ENCODE measurements at places on chromosomes 7 and 10.

DNA sequence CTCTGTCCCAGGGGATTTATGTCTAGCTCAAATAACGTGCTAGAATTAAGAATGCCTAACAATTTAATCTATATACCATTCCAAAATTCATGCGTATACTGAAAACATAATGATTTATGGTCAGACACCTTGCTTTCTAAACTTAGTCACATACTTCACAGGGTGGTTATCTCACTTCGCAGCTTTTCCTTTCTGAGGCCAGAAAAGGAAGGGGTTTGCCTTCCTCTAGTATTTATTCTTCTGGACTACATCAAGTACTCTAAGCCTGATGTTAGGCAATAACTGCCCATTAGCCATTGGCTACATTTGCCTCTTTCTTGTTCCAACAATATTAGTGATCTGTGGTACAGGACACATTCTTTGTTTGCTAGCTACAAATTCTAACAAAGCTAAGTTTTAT, 72.6 kb upstream of the FHIP2A start:
- no peak for DNase-seq

DNA sequence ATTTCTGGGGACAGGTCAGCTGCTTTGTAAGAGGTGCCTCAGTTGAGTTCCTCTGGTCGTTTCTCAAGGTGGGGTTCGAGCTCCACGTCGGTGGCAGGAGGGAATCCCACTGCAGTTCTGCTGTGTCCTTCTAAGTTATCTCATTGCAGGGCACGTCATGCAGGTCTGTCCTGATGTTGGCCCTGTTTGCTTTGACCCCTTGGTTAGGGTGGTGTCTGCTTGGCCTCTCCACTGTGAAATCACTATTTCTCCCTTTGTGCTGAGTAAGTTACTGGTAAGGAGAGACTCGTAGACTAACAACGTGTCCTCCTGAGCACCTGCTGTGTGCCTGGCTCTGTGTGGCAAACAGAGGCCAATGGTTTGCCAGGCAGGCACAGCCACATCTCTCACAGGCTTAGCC, 372.9 kb upstream of the ZMIZ1 start:
- no peak for DNase-seq

DNA sequence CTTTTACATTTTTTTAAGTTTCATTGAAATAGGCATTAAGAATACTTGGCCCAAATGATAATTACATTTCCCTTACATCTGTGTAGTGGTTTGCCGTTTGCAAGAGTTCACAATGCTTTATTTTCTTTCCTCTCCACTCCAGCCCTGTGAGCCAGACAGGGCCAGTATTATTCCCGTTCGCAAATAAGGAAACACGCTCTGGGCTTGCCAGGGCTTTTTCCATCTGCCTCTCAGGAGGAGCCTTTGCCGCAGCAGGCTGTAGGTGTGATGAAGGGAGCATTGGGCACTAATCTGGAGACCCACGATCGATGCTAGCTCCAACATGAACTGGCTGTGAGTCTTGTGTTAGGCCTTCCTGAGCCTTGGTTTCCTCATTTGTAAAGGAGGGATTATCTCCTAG, 154.4 kb downstream of the GALNT17 start:
- no peak for DNase-seq

DNA sequence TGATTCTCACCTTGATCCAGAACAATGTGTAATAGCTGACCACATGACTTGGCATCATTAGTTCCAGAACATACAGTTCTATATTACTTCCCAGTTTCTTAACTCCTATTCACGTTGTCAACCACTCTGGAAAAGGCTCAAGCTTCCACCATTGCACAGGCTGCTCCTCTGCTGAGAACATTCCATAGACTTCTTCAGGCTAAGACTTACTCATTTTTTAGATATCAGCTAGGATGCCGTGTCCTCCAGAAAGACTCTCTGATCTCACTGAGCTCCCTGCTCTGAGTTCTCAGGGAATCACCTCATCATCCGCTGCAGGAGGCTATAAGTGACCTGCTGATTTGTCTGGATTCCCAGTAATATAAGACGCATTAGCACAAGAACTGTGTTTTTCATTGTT, 73.1 kb downstream of the HTR7 start:
- no peak for DNase-seq

GRCh38 chr7:13980474-13980873, 9.0 kb downstream of the ETV1 start:
- no peak for DNase-seq

DNA sequence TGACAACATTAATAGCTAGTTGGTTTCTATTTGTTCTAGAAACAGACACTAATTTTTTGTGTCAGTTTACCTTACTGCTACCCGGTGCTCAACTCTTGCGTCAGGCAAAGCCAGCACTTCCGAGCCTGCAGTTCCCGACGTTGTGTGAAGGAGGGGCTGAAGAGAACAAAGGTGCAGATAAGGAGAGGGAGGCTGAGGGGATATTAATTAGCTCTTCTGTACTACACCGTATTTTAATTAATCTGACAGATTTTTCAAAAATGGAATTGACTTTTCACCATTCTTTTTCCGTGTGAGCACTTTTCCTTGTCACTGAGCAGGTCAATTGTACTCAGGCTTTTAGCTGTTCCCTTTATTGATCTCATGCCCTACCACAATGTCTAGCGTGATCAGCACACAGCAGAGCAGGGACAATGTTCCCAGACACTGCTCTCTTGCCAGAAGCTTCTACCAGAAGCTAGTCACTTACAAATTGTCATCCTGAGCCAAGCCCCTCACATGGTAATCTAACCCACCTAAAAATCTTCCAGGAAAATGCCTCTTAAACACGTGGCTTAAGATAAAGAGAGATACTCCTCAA, 650.5 kb upstream of the MKI67 start:
- no peak for DNase-seq

GRCh38 chr10:77296534-77297392, 340.8 kb downstream of the KCNMA1 start:
- DNase-seq, result peak; percentile 80

- no peak for DNase-seq
Observed at GRCh38 chr10:50216894-50217293, 34.4 kb downstream of the ASAH2 start.

DNA sequence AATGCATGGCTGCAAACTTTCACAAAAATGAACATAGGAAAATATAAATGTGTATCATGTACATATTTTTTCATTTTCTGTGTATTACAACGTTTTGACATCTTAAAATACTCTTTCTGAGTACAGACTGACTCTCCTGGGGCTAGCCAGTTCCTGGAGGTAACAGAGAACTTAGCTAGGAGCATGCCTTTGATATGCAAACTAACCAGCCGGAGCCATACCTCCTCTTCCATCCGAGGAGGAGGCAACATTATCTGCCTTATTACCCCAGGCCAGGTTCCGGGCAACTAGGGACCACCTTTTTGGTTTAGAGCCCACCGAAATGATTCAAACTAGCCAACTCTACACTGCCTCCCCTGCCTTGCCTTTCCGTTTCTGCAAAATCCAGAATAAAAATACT, 33.7 kb upstream of the HECW1 start:
- no peak for DNase-seq
